ENCODE measurements at places on chromosomes 3 and 15.

DNA sequence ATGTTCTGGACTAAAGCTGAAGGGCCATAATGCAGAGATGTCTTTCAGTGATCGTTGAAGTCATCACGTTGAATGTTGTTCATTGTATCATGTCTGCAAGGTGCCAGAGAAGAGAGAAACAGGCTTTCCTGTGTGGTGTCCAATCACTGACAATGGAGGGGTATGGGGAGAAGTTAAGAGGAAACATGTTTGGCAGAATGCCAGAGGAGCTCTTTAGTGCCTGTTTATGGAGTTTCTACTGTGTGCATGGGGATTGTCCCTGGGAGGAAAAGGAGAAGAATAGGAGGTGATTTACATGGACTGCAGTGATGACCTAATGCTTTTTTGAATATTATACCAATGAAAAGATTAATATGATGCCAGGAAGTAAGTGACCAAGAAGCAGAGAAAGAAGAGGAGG, 11.7 kb downstream of the SCAANT1 start:
- H3K4me3 ChIP-seq = no peak overlapping the region
- no peaks in the 10 kb centered on the region for H3K27me3 ChIP-seq
- no peak for DNase-seq
- H3K27ac ChIP-seq = no peak overlapping the region
- no peaks in the 10 kb centered on the region for H3K4me1 ChIP-seq
- peaks cover 8% of the 10 kb centered on the region for H3K36me3 ChIP-seq

- H3K4me3 ChIP-seq = no peak overlapping the region
- H3K27me3 ChIP-seq = peaks cover under 1% of the 10 kb centered on the region
- no peaks in the 10 kb centered on the region for H3K36me3 ChIP-seq
- DNase-seq = no peak
- no peaks in the 10 kb centered on the region for H3K4me1 ChIP-seq
Measured at GRCh38 chr15:78854833-78855372, 17.8 kb upstream of the MORF4L1 start.

- no peaks in the 10 kb centered on the region for H3K36me3 ChIP-seq
- H3K27ac ChIP-seq = no peak overlapping the region
- no peak for DNase-seq
- no peaks in the 10 kb centered on the region for H3K4me1 ChIP-seq
- H3K4me3 ChIP-seq = no peak overlapping the region
Measured at GRCh38 chr3:23743141-23743784, 62.5 kb upstream of the UBE2E1 start.

DNA sequence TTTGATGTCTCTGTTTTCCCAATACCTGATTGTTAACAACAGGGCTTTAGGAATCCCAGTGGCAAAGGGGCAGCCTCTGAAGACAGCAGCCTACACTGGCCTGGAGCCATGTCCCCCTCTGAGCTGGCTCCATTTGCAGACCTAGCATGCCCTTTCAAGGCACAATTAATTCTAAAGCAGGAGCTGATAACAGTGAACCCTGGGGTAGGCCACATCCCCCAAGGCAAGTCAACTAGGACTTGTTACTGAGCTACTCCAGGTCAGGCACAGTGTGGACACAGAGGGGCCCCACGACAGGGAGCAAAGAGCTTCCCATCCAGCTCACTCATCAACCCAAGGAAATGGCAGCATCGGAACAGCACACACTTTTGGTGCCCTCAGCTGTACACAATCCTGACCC, 51.9 kb downstream of the SPSB4 start:
- H3K36me3 ChIP-seq = no peaks in the 10 kb centered on the region
- no peak overlapping the region for H3K4me3 ChIP-seq
- H3K4me1 ChIP-seq = peaks cover 4% of the 10 kb centered on the region
- no peak for DNase-seq
- H3K27me3 ChIP-seq = no peaks in the 10 kb centered on the region
- no peak overlapping the region for H3K27ac ChIP-seq

GRCh38 chr15:94061041-94061440, 170.3 kb upstream of the MCTP2 start:
- no peak overlapping the region for H3K4me3 ChIP-seq
- H3K4me1 ChIP-seq = no peaks in the 10 kb centered on the region
- no peaks in the 10 kb centered on the region for H3K27me3 ChIP-seq
- H3K27ac ChIP-seq = no peak overlapping the region
- no peaks in the 10 kb centered on the region for H3K36me3 ChIP-seq

DNA sequence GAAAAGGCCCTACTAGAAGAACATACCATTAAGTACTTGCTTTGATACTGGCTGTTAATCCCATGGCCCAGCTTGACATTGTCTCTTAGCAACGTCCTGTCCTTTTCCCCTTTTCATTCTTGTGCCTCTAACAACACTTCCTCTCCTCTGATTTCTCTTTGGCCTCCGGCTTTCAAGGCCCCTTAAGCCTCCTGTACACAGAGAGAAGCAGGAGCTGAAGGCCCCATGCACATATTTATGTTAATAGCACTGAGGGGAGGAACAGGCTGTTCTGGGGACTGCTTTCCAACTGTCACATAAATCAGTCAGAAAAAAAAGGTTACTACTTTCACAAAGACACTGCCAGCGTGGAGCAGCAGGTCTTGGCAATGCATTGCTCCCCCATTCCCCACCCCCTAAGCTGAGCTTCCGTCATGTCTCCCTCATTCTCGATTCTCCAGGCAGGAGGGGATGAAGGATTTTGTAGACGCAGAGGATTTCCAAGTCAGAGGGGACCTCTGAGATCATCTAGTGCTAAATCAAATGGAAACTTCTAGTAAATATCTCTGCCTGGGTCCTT, 257.4 kb upstream of the ADAMTS9 start:
- H3K4me3 ChIP-seq = no peak overlapping the region
- no peak overlapping the region for H3K27ac ChIP-seq
- no peaks in the 10 kb centered on the region for H3K27me3 ChIP-seq
- DNase-seq = no peak

GRCh38 chr3:45241206-45241605, 15.1 kb upstream of the TMEM158 start:
- no peaks in the 10 kb centered on the region for H3K36me3 ChIP-seq
- DNase-seq = no peak
- no peak overlapping the region for H3K27ac ChIP-seq
- H3K27me3 ChIP-seq = no peaks in the 10 kb centered on the region

DNA sequence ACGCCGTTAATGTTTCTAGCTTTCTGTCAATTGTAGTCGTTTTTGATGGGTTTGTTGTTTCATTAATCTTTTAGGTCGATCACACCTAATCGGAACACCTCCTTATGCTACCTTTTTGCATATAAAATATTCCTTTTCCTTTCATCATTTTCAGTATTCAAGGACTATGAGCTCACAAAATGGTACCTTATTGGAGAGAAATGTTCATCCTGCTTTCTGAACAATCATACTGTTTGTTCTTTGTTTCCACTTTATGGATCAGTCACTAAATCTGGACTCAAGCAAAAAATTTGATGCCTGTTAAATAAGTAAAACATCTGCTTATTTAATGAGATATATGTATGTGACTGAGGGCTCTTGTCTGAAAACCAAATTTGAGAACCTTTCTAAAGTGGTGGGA, 1.1 kb downstream of the KIF15 start:
- H3K4me1 ChIP-seq = peaks cover 4% of the 10 kb centered on the region
- no peak overlapping the region for H3K27ac ChIP-seq
- H3K36me3 ChIP-seq = peaks cover 24% of the 10 kb centered on the region
- no peak for DNase-seq

DNA sequence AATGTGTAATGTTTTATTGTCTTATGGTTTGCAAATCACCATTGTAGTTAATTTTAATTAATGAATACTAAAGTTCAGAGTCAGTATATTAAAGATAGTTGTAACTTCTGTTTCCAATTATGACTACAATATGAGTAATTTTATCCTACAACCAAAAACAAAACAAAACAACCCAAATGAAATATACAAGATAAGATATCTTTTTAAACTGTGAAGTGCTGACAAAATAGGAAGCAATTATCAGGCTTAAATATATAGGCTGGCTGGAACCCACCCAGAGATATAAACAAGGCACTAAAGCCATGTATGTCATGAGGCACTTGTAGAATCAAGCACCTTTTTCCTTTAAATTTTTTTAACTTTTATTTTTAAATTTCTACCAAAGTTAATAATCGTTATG, 108.6 kb upstream of the LRRFIP2 start:
- H3K36me3 ChIP-seq = peaks cover 67% of the 10 kb centered on the region
- no peaks in the 10 kb centered on the region for H3K27me3 ChIP-seq
- no peak overlapping the region for H3K27ac ChIP-seq

- no peaks in the 10 kb centered on the region for H3K4me1 ChIP-seq
- no peaks in the 10 kb centered on the region for H3K27me3 ChIP-seq
- no peak overlapping the region for H3K27ac ChIP-seq
- H3K36me3 ChIP-seq = no peaks in the 10 kb centered on the region
- no peak overlapping the region for H3K4me3 ChIP-seq
Measured at GRCh38 chr3:53673722-53674350, 172.4 kb downstream of the CHDH start.

- DNase-seq = no peak
- no peak overlapping the region for H3K4me3 ChIP-seq
- H3K4me1 ChIP-seq = no peaks in the 10 kb centered on the region
- no peak overlapping the region for H3K27ac ChIP-seq
Measured at GRCh38 chr3:147173257-147173656, 233.1 kb downstream of the ZIC4 start.

DNA sequence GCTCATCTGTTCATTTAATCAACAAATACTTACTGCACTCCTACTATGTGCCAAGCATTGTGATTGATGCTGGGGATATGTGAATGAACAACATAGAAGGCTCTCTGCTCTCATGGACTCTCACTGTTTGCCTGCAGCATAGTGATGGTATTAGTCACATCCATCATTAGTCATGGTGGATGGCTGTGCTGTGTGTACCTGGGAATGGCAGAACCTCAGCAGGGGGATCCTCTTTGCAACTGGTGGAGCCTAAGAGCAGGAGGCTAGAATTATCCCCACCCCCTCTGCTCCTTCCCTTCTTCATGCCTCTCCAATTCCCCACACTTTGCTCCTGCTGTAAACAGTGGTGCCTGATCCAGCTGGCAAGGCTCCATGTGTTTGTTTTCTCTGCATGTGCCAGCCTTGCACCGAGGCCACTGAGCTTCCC, 20.5 kb downstream of the BOC start:
- no peak overlapping the region for H3K27ac ChIP-seq
- no peaks in the 10 kb centered on the region for H3K36me3 ChIP-seq
- H3K27me3 ChIP-seq = no peaks in the 10 kb centered on the region
- no peak for DNase-seq
- no peak overlapping the region for H3K4me3 ChIP-seq
- H3K4me1 ChIP-seq = peaks cover 5% of the 10 kb centered on the region

- no peaks in the 10 kb centered on the region for H3K27me3 ChIP-seq
- H3K4me3 ChIP-seq = no peak overlapping the region
- H3K36me3 ChIP-seq = no peaks in the 10 kb centered on the region
Measured at GRCh38 chr3:16515885-16516420, 2.5 kb upstream of the RFTN1 start.

GRCh38 chr3:194937882-194938321, 252.2 kb downstream of the FAM43A start:
- H3K27me3 ChIP-seq = no peaks in the 10 kb centered on the region
- no peak for DNase-seq
- no peak overlapping the region for H3K27ac ChIP-seq
- H3K4me1 ChIP-seq = no peaks in the 10 kb centered on the region
- no peaks in the 10 kb centered on the region for H3K36me3 ChIP-seq

DNA sequence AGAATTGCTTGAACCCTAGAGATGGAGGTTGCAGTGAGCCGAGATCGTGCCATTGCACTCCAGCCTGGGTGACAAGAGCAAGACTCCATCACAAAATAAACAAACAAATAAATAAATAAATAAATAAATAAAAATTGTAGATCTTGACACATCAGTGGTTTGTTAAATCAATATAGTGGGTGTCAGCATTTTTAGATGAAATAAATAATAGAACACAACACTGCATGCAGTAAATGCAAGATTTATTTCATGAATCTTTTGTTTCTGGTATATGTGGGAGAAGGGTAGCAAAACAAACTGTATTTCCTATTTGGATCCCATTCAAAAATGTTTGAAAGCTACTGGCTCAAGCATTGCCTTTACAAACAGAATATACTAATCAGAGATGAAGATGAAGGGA, 35.6 kb upstream of the CHRM5 start:
- H3K4me1 ChIP-seq = no peaks in the 10 kb centered on the region
- no peak for DNase-seq
- H3K4me3 ChIP-seq = no peak overlapping the region
- no peaks in the 10 kb centered on the region for H3K36me3 ChIP-seq

DNA sequence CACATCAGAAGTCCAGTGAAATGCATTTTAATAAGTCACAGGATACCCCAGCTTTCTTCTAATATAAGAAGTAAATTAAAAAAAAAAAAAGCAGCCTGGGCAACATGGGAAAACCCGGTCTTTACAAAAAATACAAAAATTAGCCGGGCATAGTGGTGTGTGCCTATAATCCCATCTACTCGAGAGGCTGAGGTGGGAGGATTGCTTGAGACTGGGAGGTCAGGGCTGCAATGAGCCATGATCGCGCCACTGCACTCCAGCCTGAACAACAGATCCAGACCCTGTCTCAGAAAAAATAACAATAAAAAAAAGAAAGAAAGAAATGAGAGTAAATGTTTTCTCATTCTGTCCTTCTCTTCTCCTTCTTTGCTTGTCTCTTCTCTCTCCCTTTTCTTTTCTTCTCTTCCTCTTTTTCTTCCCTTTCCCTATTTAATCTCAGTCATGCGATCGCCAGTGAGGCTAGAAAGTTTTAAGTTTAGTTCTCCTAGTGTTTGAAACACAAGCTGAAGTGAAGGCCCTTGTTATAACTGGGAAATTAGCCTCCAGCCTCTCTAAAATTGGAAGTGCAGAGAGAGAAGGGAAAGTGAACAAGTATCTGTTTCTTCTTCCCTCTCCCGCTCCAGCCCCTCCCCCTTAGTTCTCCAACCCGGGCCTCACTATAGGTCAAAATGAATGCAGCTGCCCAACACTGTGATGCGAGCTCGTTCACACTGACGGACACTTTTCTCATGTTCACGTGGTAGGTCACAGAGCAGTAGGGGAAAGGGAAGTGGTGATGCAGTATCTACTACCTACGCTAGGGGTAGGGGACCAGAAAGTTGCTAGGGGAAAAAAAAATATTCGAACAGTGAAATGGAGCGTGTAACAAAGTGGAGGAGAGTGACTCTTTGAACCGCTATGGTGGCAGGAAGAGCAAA, 23.5 kb upstream of the TSC22D2 start:
- peak; percentile 42 for DNase-seq
- H3K27ac ChIP-seq = peak overlapping the region; percentile 13
- no peaks in the 10 kb centered on the region for H3K36me3 ChIP-seq
- no peaks in the 10 kb centered on the region for H3K27me3 ChIP-seq

- H3K27ac ChIP-seq = peak overlapping the region; percentile 98
- DNase-seq = no peak
- H3K36me3 ChIP-seq = peaks cover 77% of the 10 kb centered on the region
- peak overlapping the region; percentile 96 for H3K4me3 ChIP-seq
- H3K27me3 ChIP-seq = no peaks in the 10 kb centered on the region
Measured at GRCh38 chr3:51391566-51392354, 675 bp downstream of the RBM15B start.

DNA sequence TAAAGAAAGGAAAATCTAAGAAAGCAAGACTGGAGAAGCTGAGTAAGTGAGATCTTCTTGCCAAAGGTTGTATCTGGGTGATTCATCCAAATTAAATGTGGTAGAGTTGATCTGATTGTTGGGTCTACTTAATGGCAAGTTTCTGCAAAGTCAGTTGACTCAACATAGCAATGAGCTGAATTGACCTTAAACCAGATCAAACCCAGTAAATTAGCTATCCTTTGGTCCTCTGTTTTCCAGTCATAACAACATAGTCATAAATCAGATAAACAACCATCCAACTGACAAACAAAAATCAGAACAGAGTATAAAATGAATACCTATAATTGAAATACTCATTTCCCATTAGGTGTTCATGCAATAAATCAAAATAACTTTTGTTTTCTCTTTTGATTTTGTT, 142.6 kb upstream of the CFAP20DC start:
- no peaks in the 10 kb centered on the region for H3K36me3 ChIP-seq
- H3K27ac ChIP-seq = no peak overlapping the region
- H3K27me3 ChIP-seq = no peaks in the 10 kb centered on the region
- no peak for DNase-seq
- no peaks in the 10 kb centered on the region for H3K4me1 ChIP-seq

Measured in thymus (tissue), 14 donors.